ENCODE measurements at places on chromosomes 6 and 20.

DNA sequence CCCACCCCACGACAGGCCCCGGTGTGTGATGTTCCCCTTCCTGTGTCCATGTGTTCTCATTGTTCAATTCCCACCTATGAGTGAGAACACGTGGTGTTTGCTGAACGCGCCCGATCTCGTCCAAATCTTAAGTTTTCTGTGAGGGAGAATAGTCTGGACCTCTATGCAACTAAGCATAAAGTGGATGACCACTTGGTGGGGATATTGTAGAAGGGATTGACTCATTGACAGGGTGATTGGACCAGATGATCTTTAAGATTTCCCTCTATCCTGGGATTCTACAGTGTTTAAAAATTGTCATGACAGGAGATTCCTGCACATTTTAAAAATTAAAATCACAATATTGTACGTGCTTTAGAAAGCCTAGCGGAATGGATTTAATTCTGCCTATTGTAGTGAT, 141.3 kb downstream of the TRMT11 start:
- DNase-seq, result no peak

GRCh38 chr6:47009583-47009982, 32.5 kb downstream of the ADGRF1 start:
- no peak for DNase-seq

DNA sequence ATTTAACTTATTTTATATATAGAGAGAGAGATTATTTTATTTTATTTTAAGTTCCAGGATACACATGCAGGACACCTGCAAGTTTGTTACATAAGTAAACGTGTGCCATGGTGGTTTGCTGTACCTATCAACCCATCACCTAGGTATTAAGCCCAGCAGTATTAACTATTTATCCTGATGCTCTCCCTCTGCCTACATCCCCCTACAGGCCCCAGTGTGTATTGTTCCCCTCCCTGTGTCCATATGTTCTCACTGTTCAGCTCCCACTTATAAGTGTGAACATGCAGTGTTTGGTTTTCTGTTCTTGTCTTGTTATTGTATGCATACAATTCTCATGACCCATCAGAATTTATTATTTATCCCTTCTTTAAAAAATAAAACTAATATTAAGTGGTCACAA, 34.6 kb downstream of the FKBP1C start:
- no peak for DNase-seq

DNA sequence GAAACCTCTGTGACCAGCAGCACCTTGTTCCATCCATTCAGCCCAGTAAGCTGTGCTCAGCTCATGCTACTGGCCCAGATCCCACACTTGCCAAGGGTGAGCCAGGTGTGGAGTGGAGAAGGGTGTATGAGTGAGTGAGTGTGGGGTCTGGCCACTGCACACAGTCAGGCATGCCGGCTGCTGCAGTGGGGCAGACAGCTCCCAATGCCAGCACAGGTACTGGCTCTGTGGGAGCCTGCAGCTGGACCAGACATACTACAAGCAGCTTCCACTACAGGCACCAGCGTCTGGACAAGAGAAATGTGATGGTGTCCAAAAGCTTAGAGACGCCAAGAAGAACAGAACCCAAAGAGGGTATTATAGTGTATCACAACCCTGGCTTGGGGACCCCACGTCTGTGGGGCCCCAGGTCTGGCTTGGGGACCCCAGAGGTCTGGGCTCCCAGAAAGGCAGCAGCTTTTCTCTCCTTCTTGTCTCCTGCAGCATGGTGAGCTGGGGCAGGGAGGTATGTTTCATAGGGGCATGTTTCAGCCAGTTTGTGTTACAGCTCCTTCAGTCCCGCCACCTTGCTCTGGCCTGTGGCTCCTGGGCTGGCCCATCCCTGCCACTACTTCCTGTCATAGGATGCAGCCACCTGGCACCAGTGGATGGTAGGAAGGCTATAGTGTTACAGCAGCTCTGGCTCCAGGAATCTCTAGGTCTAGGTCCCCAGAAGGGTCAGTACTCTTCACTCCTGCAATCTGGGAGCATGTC, 152.4 kb upstream of the HSF2 start:
- no peak for DNase-seq

DNA sequence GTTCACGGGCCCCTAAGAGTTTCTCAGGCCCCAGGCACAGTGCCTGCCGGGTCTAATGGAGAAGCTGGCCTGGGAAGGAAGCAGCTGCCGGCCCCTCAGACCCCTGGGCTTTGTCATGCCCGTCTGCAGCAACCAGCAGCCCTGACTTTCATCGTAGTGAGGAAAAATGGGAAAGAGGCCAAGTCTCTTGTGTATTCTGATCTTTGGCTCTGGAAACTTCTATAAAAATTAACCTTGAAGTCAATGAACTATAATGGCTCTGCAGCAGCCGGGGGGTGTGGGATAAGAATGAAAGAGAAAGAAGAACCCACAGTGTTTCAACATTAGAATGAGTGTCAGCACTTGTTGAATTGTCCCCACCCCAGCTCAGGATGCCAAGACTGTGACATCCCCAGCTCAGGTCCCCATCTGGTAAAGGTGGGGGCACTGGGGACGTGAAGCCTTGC, 12.9 kb downstream of the TGM2 start:
- DNase-seq, result no peak

Measured in midbrain (tissue), 1 donor.